Skeletal muscle cell (primary cell): ENCODE measurements at places on chromosomes 3 and 15.

DNA sequence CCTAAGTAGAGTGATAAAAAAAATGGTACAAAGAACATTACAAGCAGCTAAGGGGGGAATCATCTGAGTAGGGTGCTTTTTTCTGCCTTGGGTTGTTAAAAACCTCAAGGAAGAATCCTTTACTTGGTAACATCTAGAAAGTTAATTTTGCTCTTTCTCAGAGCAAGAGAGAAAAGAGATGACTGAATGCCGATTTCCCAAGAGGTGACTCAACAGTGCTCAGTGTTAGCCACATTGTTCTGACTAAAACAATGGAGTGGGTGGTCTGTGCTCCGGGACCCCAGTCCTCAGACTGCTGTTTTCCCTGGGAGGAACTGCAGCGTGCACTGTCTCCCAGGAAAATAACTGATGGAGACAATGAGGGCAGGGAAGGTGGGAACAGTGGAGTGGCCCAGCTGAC lies 41.1 kb upstream of the RASGRP1 start:
- DNase-seq, result no peak

DNA sequence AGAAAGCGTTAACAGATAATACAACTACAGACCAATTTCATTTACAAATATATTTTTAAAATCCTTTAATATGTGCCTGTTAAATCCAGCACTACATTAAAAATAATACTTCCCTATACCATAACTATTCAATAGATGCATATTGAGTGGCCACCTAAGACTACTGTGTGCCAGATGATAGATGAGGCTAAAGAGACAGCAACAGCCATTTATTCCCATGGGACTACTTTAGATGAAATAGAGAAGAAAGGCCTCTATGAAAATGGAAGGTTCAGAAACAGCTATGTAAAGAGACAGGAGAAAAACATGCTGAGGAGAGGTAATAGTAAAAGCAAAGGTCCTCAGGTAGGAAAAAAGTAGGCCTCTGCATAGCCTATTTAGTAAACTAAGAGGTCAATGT lies 358.1 kb downstream of the ULK4 start:
- no peak for DNase-seq

GRCh38 chr3:157131861-157132260 lies 28.1 kb downstream of the CCNL1 start:
- no peak for DNase-seq

DNA sequence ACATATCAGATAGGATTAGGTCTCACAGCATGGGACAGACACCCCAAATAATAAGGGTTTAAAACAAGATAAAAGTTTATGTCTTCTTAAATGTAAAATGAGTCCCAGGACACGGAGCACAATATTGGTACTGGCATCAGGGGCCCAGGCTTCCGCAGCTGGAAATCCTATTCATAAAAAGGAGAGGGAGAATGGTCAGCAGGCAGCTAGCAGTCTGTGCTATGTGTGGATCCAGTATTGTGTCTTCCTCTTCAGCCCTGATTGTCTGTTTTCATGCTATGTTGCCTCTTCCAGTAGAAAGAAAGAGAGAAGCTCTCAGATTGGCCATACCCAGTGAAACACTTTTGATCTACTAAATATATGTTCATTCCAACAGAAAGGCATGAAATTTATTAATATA lies 319.3 kb upstream of the SLCO3A1 start:
- DNase-seq, result no peak

DNA sequence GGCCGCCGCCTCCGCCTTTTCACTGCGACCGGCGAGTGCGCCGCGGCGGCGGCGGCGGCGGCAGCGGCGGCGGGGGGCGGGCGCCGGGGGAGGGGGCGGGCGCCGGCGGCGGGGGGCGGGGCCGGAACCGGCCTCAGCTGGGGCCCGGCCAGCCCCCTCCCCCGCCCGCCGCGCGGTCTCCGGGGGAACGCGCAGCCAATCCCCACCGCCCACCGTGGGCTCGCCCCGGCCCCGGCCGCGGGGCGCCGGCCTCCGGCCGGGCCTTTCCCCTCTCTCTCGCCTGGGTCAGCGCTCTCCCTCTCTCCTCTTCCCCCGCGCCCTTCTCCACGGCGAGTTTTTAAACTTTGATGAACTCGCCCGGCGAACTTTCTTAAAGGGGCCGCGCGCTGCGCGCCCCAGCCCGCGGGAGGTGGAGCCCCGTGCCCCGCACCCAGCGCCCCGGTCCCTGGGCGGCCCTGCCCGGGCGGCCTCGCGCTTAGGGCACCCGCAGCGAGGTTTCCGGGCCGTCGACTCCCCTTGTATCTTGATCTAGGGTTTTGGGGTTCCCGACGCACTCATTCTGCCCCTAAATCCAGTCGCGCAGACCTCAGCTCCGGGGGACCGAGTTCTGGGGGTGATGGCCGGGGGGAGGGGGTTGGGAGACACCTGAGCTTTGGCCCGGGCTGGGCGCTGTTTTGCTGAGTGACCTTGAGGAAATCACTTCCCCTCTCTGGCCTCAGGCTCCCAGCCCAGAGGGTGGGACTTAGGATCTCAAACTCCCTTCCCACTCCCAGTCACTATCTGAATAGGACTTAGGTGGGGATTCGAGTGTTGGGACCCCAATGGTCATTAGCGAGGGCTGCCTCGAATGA lies at the start of gene RBPMS2:
RBPMS2 (minus strand) TSS at position 39 of the 851 bp plus-strand sequence. CDS start 270 bp downstream, outside the sequence.
- no peak for DNase-seq

DNA sequence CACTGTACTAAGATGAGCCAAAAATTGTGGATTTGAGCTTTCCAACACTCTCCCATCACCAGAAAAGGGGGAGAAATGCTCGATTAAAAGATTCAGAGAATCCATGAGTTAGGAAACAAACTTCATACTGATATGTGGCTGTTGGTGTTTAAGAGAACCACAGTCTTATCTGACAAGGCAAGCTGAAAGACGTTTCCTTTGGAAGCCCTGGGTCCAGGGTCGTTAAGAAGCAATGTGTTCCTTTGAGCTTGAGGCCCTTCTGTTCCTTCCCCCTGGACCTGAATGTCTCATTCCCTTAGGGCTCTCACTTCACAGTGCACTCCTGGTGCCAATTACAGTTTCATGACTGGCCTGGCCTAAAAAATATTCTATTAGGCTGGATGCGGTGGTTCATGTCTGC lies 524.8 kb upstream of the PPP2R3A start:
- no peak for DNase-seq

DNA sequence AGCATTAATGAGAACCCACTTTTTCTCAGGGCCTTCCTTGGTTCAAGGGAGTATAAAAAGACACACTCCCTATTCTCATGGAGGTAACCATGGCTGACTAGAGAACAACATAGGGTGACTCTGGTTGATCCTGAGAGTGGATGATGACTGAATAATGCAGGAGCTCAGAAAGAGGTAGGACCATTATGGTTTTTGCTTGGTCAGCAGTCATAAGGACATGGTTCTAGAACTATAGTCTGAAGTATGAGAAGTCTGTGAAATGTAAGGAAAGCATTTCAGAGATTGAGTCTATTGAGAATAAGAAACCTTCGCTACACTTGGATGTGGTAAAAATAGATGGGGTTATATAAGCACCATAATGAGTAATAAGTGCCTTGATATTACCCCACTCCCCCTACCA lies 184.1 kb upstream of the GPR149 start:
- no peak for DNase-seq

DNA sequence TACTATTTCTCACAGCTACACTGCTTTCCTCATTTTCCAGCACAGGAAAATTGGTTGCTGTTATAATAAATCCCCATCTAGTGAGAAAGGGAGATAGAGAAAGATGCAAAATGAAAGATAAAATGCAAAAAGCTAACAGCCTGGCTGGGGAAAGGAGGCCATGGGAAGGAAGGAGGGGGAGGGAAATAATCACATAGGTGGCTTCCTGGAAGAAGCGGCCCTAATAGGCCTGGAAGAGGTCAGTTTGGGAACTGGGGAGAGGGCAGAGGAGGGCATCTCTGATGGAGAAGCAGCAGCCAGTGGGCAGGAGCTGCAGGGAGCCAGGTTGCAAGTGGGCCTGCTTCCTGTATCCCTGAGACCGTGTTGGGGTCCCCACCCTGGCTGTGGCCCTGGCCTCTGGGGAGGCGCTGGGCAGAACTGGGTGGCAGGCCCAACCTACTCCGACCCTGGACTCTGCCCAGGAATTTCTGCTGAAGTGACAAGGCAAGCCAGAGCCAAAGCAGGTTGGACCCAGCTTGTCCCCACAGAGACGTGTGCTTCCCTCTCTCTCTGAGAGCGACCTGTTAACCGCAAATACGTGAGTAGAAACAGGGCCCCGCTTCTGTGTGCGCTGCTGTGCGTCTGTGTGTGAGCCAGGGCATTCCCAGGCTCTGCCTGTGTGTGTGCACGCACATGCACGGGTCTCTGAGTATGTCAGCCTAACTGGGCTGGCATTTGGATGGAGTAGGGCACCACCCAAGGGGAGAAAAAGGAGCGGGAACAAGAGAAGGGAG lies 1.9 kb downstream of the SLC28A1 start:
- DNase-seq, result no peak

- DNase-seq, result no peak
Measured at GRCh38 chr15:67050062-67050461, 15.3 kb upstream of the SMAD3 start.

DNA sequence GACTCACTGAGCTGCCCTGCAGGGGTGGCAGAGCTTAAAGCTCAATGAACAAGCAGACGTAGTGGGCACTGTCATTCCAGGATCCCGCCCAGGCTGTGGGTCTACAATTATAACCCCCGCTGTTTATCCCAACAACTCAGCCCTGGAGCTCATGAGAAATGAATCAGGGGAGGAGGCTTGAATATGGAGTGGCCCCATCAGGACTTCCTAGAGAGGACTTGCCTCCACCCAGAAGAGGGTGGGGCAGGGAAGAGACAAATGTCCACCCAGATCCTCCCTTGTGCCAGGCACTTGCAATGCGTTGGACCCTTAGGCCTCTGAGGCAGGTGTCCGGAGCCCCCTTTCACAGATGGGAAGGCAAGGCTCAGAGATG lies 33.0 kb downstream of the SLC6A20 start:
- DNase-seq, result no peak

GRCh38 chr3:196519718-196520082 lies 4.6 kb upstream of the SMCO1 start:
- no peak for DNase-seq

- no peak for DNase-seq
Measured at GRCh38 chr3:99471353-99472323, 166.8 kb upstream of the COL8A1 start.

- DNase-seq, result no peak
Measured at GRCh38 chr15:65646486-65646885, 24.7 kb downstream of the SLC24A1 start.

DNA sequence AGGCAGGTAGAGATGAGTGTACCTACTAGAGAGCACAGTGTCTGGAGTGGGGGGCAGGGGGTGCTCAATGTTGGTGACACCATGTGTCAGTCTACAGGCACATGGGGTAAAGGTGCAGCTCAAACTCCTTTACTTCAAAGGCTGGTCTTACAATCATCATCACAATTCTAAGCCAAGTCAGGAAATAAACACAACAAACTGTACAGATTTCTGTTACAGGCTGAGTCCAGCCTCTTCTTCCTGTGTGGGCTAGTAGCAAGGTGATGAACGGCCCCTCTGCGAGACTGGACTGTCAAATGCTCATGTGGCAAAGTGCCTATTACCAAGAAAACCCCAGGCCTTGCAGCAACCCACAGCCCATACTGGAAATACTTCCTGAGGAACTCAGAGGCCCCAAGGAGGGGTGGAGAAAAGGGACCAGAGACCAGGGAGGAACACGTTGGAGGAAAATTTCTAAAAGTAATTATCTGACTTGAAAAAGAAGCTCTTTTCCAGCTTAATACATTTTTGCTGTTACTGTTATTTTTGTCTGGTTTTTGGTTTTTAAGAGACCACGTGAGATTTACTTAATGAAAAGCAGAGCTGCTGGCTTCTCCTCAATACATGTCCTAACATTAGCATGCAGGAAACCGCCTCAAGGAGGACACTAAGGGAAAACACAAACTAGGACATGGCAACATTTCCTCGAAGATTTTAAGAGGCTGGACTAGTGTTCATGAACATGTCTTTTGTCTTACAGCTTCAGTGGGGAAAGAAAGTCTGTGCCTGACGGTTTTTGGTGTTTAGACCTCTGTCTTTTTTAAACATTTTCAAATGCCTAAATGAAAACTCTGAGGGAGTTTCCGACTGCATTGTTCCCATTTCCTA lies 29.5 kb downstream of the TBC1D2B start:
- DNase-seq, result peak; percentile 71

DNA sequence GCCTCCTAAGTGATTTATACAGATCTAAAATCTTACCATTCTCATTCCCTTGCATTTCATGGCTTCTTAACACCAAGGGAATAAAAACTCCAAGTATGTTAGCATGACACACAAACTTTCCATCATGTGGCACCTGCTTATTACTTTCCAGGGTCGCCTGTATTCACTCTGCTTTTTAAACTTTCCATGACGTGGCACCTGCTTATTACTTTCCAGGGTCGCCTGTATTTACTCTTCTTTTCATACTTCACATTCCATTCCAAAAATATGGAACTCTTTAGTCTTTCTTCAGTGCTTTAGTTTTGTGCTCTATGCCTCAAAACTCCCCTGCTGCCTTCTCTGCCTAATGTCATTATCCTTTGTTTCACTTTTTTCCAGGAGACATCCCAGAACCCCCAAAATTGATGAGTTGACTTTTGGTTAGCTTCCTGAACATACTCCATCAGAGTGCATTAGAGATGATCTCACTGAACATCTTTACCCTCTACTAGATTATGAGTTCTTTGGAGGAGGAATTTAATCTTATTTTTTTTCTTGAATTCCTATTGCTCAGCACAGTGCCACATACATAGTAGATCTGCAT lies 47.0 kb downstream of the CALML4 start:
- DNase-seq, result no peak

DNA sequence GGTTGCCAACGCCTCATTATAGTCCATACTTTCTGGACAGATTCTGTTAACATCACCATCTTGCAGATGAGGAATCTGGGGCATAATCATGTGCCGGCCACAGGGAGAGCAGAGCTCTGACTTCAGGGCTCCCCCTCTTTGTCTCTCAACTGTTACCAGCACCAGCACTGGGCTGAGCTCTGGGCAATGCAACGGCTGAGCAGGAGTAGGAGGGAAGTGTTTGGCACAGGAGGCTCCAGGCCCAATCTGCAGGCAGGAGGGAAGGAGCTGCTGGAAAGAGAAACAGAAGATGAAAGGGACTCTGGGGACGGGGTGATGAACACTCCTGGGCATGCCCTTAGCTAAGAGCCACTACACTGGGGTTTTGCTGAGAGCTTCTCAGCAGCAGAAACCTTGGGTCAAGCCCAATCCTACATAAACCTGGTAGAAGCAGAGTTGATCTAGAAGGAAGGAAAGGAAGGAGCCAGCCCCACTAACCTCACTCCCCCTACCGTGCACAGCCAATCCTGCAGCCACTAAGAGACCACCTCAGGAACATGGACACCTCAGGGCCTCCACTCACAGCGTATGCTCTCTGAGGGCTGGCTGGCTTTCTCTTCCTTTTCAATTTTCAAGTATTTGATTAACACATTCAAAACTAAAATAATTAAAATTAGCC lies 73.1 kb upstream of the SPATA12 start:
- no peak for DNase-seq
